ENCODE measurements at places on chromosomes 16 and 17.

DNA sequence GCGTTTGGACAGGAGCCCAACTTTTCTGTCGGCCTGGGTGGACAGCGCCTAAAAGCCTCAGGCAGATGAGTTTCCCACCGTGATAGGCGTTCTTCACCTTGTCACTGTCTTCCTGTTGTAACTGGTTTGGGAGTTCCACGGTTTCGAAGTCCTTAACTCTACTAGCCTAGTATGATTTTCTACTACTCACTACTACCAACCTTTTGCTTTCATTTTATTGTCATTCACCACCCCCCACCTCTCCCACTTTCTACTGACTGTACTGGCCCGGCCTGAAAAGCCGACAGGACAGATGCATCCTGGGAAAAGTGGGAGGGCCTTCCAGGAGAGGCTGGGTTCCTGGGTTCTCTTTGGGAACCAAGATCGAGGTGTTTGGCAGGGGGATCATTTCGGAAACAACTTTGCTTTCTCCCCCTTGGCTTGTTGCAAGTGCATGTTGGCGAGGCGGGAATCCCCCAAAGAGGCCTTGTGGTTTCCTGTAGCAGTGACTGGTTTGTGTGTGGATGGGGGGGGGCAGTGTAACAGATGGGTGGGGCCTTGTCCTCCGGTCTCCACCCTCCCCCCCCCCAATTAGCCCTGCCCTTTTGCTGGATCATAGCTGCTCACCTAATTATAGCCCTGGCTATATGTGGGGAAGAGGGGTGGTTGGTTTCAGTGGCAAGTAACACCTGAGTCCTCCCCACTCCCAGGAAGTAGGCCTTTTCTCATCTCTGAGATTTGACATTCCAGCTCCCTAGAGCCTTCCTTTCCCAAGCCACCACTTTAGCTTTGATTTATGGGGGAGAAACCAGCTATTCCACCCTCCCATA, 1.4 kb downstream of the EIF5A start:
- no peak for DNase-seq

DNA sequence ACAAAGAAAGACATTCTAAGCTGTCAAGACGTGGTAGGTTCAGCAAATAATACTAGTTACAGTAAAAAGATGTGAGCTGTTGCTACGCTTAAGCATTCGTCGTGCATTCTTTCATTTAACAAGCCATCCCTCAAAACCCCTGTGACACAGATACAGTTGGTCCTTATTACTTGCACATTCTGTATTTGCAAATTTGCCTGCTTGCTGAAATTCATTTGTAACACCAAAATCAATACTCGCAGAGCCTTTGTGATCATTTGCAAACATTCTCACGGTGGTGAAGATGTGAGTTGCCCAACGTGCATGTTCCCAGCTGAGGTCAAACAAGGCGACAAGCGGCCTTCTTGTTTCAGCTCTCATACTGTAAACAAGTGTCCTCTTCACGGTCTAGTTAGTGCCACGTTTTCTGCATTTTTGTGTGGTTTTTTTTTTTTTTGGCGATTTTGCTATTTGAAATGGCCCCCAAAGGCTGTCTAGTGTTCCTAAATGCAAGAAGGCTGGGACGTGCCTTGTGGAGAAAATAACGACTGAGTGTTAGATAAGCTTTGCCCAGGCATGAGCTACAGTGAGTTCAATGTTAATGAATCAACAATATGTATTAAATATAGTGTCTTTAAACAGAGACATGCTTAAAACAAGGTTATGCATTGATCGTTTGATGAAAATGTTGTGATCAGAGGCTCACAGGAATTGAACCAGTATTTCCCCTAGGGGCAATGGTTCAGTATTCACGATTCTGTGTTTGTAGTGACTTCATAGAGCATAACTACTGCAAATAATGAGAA, 84.1 kb downstream of the RAB11FIP4 start:
- no peak for DNase-seq

DNA sequence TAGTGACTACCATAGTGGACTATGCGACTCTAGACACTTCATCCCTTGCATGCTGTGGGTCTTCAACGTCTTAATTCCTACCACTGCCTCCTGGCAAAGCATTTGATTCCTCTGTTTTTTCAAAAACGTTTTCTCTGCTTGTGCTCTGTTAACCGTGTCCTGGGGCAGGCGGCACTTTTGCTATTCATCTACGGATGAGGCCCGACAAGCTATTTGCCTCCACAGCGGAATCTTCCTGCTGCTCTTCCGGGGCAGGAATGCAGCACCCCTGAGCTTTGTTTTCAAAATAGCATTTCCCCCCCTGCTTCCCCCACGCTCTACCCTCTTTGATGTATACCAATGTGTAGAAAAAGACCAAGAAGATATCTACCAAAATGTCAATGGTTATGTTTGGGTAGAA, 39.8 kb upstream of the METTL16 start:
- no peak for DNase-seq

DNA sequence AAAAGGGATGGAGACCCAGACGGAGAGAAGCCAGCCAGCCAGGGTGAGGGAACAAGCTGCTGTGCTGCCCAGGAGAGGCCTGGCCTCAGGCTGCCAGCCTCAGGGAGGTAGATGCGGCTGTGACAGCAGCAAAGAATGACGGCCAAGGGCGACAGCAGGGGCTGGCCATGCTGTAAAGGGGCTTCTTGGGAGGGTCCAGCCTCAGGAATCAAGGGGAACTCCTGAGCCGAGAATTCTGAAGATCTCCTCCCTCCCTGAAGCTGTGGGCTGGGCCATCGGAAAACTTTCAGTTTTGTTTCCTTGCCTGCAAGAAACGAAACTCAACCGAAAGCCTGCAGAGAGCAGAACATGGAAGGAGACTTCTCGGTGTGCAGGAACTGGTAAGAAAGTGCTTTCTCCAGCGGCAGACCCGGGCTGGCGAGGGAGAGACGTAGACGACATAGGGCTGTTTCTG, at the start of gene XAF1:
Gene XAF1 (plus strand): TSS at position 316 of the 454 bp plus-strand sequence. CDS start 33 bp downstream, at position 349.
- no peak for DNase-seq

DNA sequence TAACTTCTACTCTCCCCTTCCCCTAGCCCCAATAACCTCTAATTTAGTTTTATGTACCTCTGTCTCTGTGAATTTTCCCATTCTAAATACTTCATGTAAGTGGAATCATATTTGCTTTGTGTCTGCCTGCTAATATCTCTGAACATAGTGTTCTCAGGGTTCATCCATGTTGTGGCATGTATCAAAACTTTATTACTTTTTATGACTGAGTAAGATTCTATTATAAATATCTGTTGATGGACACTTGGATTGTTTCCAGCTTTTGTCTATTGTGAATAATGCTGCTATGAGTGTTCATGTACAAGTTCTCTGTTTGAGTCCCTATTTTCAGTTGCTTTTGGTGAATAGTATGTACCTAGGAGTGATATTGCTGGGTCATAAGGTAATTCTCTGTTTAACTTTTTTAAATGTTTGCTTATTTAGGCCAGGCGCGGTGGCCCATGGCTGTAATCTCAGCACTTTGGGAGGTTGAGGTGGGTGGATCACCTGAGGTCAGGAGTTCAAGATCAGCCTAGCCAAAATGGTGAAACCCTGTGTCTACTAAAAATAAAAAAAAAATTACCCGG, 92.8 kb downstream of the CHD9 start:
- no peak for DNase-seq

- DNase-seq, result no peak
Measured at GRCh38 chr17:10102817-10103216, 95.6 kb downstream of the GAS7 start.

DNA sequence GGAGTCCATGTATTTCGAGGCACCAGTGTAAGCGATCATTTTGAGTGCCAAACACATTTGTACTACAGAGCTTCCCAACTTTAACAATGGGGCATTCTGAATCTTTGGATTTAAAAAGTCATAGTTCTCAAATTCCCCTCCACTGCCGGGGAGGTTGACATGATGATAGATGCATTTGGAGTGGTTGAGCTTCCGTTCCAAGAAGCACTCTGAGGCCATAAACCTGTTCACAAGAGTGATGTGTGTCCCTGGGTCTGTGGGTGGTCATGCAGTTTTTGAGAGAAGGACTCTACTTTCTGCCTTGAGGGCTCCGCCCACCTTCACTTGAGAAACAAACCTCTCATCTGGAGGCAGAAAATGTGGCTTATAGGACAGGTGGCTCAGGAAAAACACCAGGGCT, 43.7 kb downstream of the IRX5 start:
- DNase-seq, result no peak

- DNase-seq, result no peak
Measured at GRCh38 chr17:3888343-3889171, 4.3 kb downstream of the CAMKK1 start.

DNA sequence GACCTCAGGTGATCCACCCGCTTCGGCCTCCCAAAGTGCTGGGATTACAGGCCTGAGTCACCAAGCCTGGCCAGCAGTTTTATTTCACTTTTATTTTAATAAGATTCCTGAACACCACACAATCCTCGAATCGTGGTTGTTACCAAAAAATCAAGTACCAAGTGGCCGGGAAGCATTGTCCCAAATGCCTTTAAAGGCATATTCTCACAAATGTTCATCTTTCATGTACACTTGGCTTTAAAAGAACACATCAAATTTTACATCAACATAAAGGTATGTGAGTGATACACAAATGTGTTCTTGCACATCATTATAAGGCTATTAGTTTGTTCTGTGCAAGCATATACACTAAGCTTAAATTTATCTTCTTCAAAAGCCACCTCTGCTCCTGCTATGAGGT, 8.1 kb upstream of the MYH11 start:
- no peak for DNase-seq

GRCh38 chr16:72999541-73000019, 48.3 kb downstream of the ZFHX3 start:
- no peak for DNase-seq

DNA sequence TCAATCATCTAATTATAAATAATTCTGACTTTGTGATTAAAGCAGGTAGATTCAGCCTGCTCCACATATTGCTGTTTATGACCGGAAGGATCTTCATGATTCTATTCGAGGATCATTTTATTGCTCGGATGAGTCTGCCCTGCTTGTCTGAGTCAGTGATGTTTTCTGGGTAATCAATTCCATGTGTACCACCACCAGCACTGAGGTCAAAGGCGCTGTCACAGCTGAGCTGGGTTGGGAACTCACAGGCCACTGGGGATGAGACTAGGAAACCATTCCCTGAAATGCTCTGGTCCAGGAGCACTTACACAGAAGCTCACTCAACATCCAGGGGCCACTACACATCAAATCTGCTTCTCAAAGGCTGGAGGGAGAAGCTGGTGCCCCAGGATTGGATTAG, 30.4 kb upstream of the ERN1 start:
- no peak for DNase-seq

- DNase-seq, result no peak
Measured at GRCh38 chr16:11819798-11820197, 22.7 kb upstream of the ZC3H7A start.

- DNase-seq, result no peak
Measured at GRCh38 chr16:35102780-35103403, 1643.5 kb downstream of the TP53TG3F start.

DNA sequence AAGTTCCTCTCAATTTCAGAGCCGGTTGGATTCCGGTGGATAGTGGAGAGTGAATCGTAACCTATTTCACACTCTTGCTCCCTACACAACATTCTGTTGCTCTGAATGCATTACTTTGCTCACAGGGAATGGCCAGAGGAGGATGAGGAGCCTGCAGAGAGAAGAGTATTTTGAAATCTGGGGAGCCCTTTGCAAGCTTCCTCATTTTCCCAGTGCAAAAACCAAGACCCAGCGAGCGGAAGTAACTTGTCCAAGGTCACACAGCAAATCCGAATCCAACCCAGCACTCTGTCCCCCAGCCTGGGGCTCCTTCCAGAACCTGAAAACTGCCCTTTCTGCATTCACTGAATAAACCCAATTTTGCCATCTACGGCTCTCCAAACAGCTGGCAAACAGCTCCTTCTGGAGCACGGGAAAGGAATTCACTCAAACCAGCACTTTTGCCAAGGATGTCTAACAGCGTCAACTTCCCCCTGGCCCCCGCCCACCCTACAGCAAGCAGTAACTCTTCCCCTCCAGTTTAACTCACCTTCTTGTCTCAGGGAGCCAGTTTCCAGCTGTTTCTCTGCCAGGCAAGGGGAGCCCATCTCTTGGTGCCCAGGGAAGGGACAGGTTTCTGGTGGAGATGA, 557 bp downstream of the KCNG4 start:
- DNase-seq, result no peak

DNA sequence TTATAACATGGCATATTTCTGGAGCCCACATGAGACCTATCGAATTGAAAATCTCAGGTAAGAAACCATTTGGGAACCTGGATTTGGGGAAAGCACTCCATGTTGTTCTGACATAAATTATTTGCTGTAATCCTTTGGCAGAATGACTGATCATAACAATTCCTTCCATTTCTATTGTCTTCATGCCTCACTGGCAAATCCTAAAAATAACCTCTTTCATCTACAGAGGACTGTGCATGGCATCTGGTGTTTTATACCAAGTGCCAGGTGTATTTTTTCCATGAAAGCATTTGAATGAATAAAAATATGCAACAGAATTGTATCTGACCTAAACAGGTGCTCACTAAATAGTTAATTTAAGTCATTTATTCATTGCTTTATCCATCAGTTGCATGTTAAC, 33.7 kb upstream of the COQ7 start:
- DNase-seq, result no peak

DNA sequence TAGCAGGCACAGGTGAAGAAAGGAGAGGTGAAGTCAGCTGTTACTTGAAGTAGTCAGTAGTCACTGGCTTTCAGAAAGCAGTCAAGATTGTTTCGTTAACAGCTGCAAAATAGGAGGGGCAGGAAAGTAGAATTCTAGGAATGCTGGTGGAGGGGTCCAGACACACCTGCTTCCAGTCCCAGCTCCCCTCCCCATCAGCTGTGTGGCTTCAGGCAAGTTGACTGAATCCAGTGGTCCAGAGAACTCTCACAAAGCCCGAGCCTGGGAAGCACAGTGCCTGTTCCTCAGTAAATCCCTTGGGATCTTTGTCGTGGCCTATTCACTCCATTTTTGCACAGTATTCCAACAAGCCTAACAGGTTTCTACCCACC, 4.6 kb upstream of the SOCS1 start:
- no peak for DNase-seq

DNA sequence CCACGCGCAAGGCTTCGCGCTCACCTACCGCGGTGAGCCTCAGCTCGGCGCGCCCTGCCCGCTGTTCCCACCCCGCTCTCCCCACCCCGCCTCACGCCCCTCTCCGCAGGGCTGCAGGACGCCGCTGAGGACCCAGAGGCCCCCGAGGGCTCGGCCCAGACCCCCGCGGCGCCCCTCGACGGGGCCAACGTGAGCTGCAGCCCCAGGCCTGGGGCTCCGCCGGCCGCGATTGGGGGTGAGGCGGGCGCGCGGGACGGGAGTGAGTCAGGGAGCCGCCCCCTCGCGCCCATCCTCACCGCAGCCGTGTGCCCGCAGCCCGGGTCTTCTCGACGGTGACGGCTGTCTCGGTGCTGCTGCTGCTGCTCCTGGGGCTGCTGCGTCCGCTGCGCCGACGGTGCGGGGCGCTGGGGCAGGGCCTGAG, 1.9 kb upstream of the PAQR4 start:
- no peak for DNase-seq

GRCh38 chr17:19004421-19005136, at the start of gene FAM83G:
Gene FAM83G (minus strand): TSS chr17:19004764. CDS start chr17:19004041, 723 bp downstream.
- no peak for DNase-seq

Data from NCI-H187 treated with DMSO at 0.1 percent for 48 hours (cell line).